Fibroblast of the conjunctiva (primary cell): ENCODE measurements at places on chromosomes 2 and 18.

DNA sequence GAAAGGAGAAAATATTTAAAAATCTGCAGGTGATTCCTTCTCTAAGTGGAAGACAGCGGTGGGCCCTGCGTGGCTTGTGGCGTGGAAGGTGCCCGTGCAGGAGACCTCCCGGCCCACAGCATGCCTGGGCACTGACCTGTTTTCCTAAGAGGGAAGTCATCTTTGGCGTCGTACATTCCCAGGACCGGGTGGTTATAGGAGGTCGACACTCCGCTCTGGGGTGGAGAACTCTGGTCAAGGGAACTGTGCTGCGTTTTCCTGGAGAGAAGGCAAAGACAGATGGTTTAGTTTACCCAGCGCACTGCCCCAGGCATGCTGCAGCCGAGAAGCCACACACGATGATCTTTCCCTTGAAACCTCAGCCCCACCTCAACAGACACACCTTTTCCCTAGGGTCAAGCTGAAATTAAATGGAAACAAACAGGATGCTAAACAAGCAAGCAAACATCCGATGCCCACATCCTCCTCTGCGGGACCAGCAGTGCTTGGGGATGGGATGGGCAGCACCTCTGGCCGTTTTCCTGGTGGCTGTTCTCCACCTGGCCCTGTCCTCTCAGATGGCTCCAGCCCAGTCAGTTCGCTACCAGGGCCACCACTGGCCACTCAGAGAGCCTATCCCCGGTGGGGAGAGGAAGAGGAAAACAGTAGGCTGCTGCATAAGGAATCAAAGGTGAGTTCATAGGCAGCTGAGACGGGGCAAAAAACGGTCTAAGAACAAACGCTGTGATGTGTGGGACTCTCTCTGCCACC lies 244.1 kb downstream of the HDAC4 start:
- DNase-seq: no peak

GRCh38 chr2:229443141-229443540 lies 172.1 kb upstream of the PID1 start:
- no peak for DNase-seq

- no peak for DNase-seq
These were observed 21.1 kb upstream of the NFATC1 start for GRCh38 chr18:79374408-79375171.

GRCh38 chr2:167275046-167275445 lies 386.8 kb downstream of the XIRP2 start:
- DNase-seq: no peak

- DNase-seq: no peak
These were observed 1070.7 kb downstream of the CNTNAP5 start for GRCh38 chr2:125095826-125096225.

DNA sequence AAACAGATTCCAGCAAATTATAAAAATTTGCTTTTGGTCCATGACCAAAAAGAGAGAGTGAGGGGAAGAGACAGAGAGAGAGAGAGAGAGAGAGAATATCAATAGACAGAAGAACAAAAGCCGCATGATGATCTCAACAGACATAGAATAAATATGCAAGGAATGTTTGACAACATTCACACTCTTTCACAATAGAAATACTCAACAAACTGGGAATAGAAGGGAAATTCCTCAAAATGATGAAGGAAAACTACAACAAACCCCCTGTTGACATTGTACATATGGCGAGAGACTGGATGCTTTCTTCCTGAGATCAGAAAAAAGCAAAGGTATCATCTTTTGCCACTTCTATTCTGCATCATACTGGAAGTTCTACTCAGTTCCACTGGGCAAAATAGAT lies 309.7 kb downstream of the RAD51AP2 start:
- DNase-seq: no peak

GRCh38 chr2:219906114-219907010 lies 278.9 kb downstream of the SLC4A3 start:
- no peak for DNase-seq

- no peak for DNase-seq
These were observed 24.8 kb downstream of the LRRFIP1 start for GRCh38 chr2:237652181-237652580.

- DNase-seq: peak; percentile 68
These were observed 48.5 kb downstream of the KCNIP3 start for GRCh38 chr2:95345563-95346230.

GRCh38 chr2:224666951-224667553 lies 49.1 kb downstream of the CCDC195 start:
- DNase-seq: no peak

GRCh38 chr2:155209696-155210450 lies 511.4 kb downstream of the KCNJ3 start:
- no peak for DNase-seq

DNA sequence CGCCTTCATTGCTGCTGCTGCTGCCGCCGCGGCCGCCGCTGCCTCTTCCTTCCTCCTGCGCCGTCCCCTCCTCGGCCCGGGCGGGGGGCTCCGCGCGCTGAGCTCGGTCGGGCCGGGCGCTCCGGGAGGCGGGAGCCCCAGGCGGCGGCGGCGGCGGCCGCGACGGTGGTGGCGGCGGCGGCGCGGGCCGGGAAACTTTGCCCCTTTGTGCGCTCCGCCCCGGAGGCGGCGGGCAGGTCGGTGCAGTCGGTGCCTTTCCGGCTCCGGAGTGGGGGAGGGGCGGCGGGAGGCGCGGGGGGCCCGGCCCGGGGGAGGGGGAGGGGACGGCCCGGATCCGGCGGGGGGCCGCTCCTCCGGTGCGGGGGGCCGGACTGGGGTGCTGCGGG lies 205 bp downstream of the TET3 start:
- no peak for DNase-seq

DNA sequence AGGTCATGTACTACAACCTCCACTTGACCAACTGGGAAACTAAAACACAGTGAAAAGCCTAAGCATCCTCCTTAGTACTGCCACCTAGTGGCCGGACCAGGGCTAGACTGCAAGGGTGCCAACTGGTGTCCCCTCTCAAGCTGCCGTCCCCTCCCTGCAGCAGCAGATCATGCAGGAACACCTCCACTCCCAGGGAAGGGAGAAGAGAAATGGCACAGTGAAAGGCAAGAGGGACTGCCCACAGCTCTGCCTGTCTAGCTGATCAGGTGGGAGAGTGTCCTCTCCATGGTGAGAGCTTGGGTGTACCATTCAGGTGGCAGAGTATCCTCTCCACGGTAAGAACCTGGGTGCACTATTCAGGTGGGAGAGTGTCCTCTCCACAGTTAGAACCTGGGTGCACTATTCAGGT lies 78.1 kb downstream of the AAK1 start:
- DNase-seq: no peak

DNA sequence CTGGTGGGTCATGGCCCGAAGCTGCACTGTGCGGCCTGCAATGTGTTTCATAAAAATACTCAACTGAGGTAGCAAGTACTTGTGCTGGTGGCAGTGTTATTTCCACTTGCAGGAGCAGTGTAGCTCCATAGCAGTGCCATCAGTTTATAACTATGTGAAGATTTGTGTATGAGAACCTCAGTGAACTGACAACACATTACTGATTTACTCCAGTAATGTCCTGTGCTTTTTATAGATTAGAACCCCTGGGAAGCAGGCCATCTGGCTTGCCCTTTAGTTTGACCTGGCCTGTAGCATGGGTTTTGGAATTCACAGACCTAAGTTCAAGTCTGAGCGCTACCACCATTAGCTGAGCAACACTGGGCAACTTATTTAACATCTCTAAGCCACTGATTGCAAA lies 99.7 kb upstream of the AQP4 start:
- no peak for DNase-seq

GRCh38 chr2:233373316-233373715 lies 19.0 kb downstream of the DGKD start:
- no peak for DNase-seq

DNA sequence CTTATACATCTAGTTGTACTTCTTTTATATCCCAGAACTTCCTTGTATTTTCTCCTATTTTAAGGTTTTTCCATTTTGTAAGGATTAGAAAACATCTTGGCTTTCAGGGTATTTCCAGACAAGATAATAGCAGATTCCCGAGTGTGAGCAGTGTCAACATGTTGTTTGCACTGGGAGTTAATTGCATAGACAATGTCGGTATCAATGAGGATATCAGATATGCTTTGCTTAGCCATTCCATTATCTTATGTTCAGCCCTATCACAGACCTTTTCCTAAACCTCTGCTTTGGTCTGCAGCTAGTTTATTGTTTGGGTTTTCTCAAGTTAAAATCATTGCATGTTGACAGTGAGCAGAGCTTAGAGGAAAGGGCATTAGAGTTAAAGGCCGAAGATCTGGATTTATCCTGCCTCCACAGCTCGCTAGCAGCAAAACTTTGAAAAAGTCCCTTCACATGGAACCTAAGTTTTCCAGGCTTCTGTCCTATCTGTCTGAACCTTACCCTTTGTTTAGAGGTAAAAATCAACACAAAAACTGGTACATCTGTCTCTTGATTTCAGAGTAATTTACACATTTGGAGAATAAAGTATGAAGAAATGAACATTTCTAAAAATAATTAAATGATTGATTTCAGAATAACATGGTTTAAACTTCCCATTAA lies 355.4 kb downstream of the KIAA1328 start:
- no peak for DNase-seq

DNA sequence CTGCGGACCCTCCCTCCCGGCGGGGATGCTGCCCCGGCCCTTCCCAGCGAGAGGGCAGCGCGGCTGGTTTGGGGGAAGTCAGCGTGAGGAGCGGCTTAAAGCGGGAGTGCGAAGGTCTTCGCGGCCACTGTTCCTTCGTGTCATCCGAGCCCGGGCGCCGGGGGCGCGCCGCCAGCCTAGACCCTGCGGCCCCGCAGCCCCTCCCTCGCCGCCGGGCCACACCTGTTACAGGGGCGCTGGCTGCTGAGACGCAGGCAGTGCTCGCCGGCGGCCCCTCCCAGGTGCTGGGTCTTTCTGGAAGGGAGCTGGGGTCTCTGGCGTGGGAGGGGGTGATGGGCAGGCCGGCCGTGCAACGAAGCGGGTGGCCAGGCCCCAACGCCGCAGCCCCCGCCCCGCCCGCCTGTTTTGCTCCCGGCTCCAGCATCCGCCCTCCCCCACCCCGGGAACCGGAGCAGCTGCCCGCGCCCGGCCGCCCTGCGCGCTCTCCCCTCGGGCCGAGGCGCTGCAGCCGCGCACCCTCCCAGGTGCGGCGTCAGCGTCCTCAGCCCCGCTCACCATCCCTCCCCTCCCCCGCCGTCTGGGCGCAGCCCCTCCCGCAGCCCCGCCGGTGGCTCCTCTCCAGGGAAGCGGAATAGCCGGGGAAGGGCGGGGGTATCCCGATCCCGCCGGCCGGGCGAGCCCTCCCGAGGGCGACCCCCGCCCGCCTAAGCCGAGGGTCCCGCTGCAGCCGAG lies 727 bp downstream of the KIF1A start:
- no peak for DNase-seq

- DNase-seq: no peak
These were observed 24.5 kb downstream of the PRKD3 start for GRCh38 chr2:37300146-37300545.

- DNase-seq: peak; percentile 5
These were observed 68.2 kb downstream of the ZSWIM2 start for GRCh38 chr2:186780701-186781316.

DNA sequence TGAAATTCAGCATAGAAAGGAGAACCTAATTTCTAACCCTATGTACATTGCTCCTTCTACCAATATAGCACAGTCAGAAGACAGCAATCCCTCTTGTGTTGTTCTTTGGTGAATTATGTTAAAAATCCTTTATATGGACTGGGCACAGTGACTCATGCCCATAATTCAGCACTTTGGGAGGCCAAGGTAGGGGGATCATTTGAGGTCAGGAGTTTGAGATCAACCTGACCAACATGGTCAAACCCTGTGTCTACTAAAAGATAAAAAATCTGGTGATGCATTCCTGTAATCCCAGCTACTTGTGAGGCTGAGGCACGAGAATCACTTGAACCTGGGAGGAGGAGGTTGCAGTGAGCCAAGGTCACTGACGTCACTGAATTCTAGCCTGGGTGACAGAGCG lies 195.6 kb downstream of the TMX3 start:
- no peak for DNase-seq

- DNase-seq: no peak
These were observed 21.0 kb downstream of the MIB1 start for GRCh38 chr18:21761471-21762115.

DNA sequence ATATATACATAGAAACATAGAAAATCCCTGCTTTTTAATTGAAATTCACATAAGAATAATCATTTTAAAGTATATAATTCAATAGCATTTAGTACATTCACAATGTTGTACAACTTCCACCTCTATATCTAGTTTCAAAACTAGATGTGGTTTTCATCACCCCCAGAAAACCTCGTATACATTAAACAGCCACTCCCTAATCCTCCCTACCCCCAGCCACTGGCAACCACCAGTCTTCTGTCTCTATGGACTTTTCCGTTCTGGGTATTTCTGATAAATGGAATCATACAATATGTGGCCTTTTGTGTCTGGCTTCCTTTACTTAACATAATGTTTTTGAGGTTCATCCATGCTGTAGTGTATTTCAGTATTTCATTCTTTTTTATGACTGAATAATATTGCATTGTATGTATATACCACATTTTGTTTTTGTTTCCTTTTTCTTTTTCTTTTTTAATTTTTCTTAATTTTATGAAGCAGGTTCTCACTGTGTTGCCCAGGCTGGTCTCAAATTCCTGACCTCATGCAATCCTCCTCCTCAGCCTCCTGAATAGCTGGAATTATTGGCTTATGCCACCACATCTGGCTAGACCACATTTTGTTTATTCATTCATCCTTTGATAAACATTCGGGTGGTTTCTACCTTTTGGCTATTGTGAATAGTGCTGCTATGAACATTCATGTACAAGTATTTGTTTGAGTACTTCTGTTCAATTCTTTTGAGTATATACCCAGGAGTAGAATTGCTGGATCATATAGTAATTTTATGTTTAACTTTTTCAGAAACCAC lies 50.6 kb upstream of the RNF152 start:
- no peak for DNase-seq

DNA sequence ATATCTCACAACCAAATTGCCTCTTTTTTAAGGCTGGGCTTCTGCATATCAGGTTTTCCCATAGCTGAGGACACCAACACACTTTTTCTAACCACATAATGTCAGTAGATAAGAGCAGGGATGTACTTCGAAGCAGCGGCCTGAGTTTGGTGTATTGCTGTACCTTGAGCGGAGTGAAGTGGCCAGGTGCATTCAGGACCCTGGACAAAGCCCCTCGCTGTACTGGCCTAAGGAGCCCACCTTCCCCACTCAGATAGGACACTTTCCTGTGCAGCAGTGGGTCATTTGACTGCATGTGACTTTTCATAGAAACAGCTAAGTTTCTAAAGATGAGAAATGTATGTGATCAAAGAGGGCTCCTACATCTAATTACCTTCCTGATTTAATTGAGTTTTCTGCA lies 212.5 kb downstream of the GBX2 start:
- DNase-seq: no peak

GRCh38 chr2:176872406-176872805 lies 340.2 kb upstream of the HNRNPA3 start:
- DNase-seq: no peak

DNA sequence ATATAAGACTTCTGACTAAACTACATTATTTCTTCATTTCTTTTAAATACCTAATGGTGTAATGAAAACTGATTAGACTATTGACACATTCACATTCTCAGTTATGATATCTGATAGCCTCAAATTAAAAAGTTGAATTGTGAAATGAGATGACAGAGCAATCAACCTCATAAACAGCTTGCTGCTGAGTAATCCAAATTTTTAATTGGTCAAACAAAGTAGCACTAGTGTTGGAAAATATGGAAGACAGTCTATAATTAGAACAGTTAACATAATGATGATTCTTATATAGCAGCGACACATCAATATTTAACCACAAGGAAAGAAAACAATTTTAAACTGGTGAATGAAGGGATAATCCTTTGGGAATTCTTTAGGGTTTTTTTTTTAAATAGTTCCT lies 91.9 kb upstream of the LRP1B start:
- DNase-seq: no peak
